ENCODE measurements at places on chromosomes 2 and 18. TPM values are rescaled to one million over a fixed set of nuclear protein-coding genes. Genes with fewer than 3 reads are reported as not detected.

The SPHKAP gene
- 6.9 TPM for total RNA-seq

The HOXD4 gene
- 9.0 TPM for total RNA-seq

The INHA gene
- 1.4 TPM for total RNA-seq

The VWA3B gene
- total RNA-seq: 1.5 TPM

The DTNA gene
- 123 TPM for total RNA-seq

The CPLX4 gene
- total RNA-seq: 0.20 TPM

GRCh38 chr2:181203916-181204315 lies 223.5 kb downstream of the UBE2E3 start:
- DNase-seq: no peak

DNA sequence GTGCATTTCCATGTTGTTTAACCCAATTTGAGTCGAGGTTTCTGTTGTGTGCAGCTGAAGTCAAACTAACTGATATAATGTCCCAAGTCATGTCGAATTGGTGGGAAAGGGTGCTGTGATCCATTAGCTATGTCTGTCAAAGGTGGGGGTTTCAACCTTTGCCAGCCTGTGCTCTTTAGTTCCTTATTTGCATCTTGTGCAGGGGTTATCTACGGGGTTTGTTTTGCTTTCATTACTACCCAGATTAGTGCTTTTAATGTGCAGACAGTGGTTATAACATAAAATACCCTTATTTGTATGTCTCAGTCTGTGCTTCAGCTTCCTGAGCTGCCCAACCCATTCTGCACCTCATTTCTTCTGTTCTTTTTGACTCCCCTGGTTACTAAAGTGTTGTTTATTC lies 271.9 kb upstream of the CXCR4 start:
- no peak for DNase-seq

DNA sequence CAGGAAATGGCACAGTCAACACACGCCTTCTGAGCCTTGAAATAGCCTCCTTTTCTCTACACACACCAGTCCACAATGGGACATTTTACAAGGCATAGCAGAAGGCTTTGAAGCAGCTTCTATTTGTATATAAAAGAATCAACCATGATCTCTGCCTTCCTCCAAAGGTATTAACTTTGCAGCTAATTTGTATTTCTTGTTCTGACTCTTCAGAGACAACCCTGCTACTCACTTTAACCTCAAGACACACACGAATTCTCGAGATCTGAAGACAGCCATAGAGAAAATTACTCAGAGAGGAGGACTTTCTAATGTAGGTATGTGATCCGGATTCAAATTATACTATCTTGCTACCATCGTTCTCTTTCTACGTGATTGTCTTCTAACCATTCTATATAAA lies 104.6 kb downstream of the VIT start:
- DNase-seq: no peak

- no peak for DNase-seq
These were observed 141.5 kb downstream of the OSR1 start for GRCh38 chr2:19216676-19217602.

- no peak for DNase-seq
These were observed 54.4 kb downstream of the SCN3A start for GRCh38 chr2:165149439-165149838.

DNA sequence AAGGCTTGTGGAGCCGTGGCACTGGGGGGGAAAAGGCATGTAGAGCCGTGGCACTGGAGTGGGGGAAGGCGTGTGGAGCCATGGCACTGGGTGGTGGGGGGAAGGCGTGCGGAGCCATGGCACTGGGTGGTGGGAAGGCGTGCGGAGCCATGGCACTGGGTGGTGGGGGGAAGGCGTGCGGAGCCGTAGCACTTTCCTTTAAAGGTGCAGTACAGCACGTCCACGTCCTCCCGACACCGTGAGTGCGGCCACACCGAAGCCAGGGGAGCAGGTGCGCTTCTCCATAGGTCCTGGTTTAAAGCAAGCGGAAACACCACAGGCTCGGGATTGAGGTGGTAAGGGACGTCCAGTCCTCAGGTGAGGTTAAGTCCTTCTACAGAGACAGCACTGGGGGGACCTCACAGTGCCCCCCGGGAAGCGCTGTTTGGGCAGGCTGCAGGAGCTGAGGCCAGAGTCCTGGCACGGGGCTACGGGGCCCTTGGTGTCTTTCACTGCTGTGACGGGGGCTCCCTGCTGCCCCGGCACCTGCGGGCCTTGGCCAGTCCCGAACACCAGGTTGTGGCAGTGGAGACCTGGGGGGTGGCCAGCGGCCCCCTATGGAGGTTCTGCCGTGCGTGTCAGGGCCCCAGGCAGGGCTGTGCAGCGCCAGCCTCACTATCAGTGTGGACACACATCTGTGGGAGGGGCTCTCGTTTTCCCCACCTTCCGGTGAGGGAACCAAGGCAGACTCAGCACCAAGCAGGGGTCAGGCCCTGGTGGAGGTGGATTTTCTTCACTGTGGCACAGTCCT lies 93.0 kb upstream of the CTDP1 start:
- no peak for DNase-seq

DNA sequence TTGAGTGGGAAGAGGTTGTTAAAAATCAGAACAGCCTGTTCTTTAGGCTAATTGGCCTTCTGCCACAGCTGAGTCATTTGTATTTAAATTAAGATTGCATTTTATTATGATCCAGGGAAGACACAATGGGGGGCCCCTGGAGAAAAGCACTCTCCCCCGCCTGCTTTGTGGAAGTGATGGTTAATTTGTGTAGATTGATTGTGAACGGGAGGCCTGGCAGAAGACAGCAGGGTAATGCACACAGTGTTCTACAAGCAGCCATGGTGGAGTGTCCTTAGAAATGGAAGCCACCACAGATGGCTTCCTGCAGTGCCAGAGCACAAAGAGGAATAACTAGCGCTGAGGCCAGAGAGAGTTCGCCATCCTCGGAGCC lies 19.6 kb downstream of the RAMP1 start:
- no peak for DNase-seq

DNA sequence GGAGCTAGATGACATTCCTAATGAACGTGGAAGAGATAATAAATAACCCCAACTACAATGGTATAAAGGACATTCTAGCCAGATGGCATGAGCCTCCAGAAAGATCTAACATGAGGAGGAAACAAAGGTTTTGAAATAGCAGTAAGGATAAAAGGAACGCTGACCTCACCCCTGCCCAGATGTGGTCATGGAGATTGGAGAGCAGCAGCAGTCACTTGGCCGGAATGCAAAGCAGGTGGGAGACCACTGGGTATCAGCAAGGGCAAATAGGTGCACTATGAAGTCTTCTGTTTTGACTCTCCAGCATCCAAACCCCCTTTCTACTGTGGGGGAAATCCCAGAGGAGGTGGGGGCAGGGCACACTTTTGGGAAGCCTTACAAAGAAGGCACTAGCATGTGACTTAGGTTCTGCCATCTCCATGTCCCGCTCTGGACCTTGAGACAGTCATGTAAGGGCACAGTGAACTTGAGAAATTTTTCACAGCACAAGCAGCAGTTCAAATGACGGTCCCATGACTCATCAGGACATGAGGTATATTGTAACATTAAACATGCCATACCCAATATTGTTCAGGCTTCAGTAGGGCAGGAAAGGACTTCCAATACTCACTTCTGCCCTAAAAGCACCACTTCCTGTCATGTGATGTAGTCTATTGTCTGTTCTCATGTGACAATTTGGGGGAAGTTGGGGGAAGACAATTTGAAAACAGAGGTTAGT lies 55.2 kb downstream of the METTL4 start:
- DNase-seq: no peak

DNA sequence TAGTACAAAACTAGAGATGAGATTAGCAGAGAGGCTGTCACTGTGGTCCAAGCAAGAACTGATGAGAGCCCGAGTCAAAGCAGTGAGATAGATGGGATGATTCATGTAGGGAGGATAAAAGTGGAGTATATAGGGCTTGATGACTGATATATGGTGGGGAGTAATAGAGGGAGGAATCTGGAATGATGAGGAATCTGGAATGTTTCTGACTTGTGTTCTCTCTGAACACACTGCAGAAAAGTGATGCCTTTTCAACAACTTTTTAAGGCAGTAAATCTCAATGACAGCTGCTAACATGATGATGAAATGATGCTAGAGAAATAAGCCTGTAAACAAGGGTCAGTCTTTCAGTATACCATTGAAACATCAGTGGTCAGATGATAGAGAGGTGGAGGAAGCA lies 143.5 kb upstream of the SP5 start:
- DNase-seq: no peak

DNA sequence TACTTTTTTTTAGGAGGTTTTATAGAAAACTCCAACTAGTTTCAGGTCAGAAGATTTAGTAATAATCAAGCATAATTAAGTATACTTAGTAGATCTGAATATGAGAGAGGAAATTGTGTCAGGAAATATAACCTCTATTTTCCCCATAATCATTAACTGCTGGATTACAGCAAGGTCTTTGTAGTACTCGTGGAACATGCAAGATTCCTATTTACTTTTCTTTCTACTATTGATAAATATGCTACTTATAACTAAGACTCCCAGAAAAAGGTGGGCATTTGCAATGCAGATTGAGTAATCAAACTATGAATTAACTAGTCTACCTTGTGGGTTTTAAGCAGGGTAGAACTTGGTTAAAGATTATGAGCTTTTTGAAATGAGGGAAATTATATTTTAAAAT lies 570.1 kb downstream of the LRP1B start:
- DNase-seq: no peak

- no peak for DNase-seq
These were observed 95.0 kb upstream of the HDAC4 start for GRCh38 chr2:239495791-239496233.

- DNase-seq: no peak
These were observed 39.0 kb downstream of the ANXA4 start for GRCh38 chr2:69780921-69781320.

DNA sequence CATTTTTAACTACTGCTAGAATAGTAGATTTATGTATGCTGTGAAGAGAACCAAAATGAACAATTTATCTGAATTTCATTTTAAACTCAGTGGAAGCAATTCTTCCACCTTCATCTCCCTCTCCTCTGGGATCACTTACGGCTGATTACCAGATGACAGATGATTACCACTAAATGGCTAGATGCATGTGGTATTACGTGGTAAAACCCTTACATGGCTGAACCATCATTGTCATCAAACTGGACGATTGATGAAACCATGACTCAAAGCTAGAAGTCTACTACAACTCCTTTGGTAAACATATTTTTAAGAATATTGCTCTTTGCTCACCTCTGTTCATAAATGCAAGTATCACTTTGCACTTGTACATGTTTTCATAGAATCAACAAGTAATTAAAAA lies 48.5 kb upstream of the DOCK10 start:
- DNase-seq: no peak

DNA sequence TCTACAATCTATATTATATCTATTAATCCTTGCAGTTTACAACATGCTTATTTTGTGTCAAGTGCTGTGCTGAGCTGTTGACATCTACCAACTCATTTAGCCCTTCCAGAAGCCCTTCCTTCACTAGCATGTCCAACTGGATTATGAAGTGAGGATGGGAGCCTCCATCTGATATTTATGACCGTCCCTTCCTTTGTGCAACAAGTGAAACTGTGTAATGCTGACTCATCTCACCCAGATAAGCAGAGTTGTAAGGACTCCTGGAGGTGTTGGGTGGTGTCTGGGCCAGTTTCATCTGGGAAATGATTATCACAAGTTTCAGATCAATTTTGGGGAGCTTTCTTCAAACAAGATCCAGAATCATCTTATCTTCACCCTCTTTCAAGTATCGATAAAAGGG lies 156.6 kb upstream of the ETAA1 start:
- DNase-seq: no peak

- DNase-seq: no peak
These were observed 115.6 kb upstream of the GPC1 start for GRCh38 chr2:240319855-240320203.

DNA sequence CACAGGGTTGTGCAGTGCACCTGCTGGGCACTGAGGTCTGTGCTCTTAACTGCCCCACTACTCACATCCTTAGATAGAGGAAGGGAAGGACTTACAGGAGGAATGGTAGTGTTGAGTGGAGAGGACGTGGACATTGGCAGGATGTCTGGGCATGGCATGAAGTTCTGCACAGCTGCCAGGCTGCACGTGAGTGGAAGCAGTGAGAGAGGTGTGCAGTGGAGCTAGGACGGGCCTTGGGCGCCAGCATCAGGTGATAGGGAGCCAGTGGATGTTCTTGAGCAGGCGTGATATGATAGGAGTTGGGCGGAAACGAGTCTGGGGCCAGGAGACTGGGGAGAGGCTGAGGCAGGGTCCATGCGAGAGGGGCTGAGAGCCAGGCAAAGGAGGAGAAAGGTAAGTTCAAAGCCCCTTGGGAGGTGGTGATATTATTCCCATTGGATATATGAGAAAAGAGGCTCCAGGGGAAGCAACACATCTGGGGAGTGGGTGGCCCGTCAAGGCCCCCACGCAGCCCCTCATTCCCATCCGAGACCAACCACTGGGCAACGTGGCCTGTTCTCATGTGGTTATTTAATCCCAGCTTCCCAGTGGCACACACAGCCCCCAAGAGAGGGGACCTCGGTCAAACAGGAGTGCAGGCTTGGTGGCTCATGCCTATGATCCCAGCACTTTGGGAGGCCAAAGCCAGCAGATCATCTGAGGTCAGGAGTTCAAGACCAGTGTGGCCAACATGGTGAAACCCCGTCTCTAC lies 45.7 kb upstream of the SNED1 start:
- DNase-seq: no peak

- no peak for DNase-seq
These were observed 79.3 kb downstream of the ABI2 start for GRCh38 chr2:203407496-203407895.

DNA sequence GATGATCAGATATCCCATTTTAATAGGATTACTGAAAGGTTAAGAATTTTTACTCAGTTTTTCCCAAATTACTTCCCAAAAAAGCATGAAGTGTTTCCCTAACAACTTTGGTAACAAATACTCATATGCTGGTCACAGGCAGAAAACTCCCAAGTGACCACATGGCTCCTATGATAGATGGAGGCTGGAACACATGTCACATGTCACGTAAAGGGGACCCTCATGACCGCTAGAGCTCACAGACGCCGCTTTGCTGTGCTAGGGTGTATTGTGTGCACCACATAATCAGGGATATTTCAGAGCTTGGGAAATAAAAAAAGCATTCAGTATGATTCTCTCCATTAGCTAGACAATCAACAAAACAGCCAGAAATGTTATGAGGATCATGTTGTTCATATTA lies 228.2 kb downstream of the TMEM163 start:
- no peak for DNase-seq

DNA sequence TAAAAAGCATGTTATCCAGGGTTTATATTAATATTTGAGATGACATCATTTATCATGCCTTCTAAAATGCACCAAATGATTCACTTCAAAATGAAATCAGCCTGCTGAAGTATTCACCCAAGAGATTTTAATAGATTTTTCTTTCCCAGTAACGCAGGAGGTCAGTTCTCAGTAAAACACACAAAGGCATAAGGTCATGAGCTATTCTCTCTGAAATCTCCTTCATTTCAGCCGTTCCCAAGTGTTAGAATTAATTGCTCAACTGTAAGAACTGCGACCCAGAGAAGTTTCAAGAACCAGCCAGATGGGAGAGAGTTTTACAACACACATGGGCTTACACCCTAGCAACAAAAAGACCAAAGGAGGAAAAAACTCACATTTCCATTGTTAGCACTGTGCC lies 84.2 kb upstream of the PHLPP1 start:
- no peak for DNase-seq

Measured in spinal cord (tissue), 10 donors.